Cardiac atrium fibroblast (primary cell): ENCODE measurements at places on chromosomes 5 and 9. TPM values are rescaled to one million over a fixed set of nuclear protein-coding genes. Genes with fewer than 3 reads are reported as not detected.

The F2RL2 gene
- total RNA-seq, result 2.9 and 7.5 TPM in 2 replicates

The GAPVD1 gene
- 22.2 and 22.4 TPM in 2 replicates for total RNA-seq

The SDHA gene
- 69.5 and 84.7 TPM in 2 replicates for total RNA-seq

The KIF4B gene
- not detected in 2 replicates for total RNA-seq

The TMC1 gene
- not detected in 2 replicates for total RNA-seq

The SNAPC3 gene
- total RNA-seq, result 26.0 and 33.2 TPM in 2 replicates

The ESM1 gene
- 1.8 and 16.4 TPM in 2 replicates for total RNA-seq

The COL15A1 gene
- 1.3 and 6.2 TPM in 2 replicates for total RNA-seq

The ATP10B gene
- total RNA-seq, result not detected in 2 replicates

The TAF11L2 gene
- total RNA-seq, result not detected in 2 replicates
